MM.1S (cell line): ENCODE measurements at places on chromosomes 7 and 10.

DNA sequence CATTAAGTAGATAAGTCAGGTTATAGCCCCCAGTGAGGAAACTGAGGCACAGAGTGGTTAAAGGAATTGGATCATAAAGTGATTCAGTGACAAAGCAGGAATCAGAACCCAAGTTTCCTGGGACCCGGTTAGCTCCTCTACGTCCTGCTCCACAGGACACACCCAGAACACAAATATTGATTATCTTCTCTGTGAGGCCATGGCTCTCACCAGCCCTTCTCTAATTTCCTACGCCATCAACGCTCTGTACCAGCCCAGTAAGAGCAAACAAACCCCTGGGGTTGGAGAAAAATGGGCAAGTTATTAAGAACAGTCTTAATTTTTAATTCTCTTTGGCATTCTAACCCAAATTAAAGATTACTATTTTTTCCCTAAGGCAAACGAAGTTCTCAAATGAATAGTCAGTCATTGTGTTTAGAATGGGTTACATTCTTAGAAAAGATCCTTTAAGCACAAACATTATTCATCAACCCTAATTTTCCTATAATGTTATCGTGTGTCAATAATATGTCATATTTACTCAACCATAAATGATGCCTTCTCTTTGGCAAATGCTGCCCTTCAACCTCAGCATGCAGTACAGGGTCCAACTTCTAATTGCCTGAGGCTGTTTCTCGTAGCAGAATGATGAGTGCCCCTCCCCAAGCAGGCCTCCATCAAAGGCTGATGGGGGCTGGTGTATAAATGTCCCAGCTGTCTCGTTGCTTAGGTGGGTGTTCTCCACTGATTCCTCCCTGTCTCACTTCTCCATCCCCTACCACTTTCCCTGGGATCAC lies 25.4 kb upstream of the TM9SF3 start:
- no peak for DNase-seq
- no peak overlapping the region for H3K4me3 ChIP-seq
- H3K27me3 ChIP-seq, result no peaks in the 10 kb centered on the region
- no peaks in the 10 kb centered on the region for H3K36me3 ChIP-seq
- no peaks in the 10 kb centered on the region for H3K4me1 ChIP-seq

- H3K27ac ChIP-seq, result no peak overlapping the region
- H3K27me3 ChIP-seq, result no peaks in the 10 kb centered on the region
- no peak overlapping the region for H3K4me3 ChIP-seq
- H3K4me1 ChIP-seq, result no peaks in the 10 kb centered on the region
- no peaks in the 10 kb centered on the region for H3K36me3 ChIP-seq
- no peak for DNase-seq
These were observed 7.4 kb upstream of the NRCAM start for GRCh38 chr7:108463613-108464012.

DNA sequence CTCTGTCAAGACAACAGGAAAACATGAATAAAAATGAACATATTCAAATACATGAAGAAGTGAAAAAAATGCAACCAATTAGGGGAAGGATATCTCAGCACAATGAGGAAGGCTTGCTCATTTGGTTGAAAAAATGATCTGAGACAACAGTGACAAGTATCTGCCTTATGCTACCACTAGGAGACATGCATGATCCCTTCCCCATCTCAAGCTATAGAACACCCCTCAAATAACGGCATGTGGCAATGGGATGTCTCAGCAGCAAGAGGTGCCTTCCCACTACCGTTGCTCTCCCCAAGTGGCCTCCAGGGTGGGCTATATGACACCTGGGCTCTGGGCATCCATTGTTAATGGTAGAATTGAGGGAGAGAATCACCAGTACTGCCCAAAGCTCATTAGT lies 98.1 kb upstream of the RSU1 start:
- H3K27ac ChIP-seq, result no peak overlapping the region
- H3K4me3 ChIP-seq, result no peak overlapping the region
- H3K27me3 ChIP-seq, result no peaks in the 10 kb centered on the region
- H3K4me1 ChIP-seq, result no peaks in the 10 kb centered on the region

GRCh38 chr10:74799721-74800221 lies 26.6 kb upstream of the KAT6B start:
- H3K27me3 ChIP-seq, result no peaks in the 10 kb centered on the region
- no peak overlapping the region for H3K27ac ChIP-seq
- no peaks in the 10 kb centered on the region for H3K36me3 ChIP-seq
- DNase-seq, result no peak

DNA sequence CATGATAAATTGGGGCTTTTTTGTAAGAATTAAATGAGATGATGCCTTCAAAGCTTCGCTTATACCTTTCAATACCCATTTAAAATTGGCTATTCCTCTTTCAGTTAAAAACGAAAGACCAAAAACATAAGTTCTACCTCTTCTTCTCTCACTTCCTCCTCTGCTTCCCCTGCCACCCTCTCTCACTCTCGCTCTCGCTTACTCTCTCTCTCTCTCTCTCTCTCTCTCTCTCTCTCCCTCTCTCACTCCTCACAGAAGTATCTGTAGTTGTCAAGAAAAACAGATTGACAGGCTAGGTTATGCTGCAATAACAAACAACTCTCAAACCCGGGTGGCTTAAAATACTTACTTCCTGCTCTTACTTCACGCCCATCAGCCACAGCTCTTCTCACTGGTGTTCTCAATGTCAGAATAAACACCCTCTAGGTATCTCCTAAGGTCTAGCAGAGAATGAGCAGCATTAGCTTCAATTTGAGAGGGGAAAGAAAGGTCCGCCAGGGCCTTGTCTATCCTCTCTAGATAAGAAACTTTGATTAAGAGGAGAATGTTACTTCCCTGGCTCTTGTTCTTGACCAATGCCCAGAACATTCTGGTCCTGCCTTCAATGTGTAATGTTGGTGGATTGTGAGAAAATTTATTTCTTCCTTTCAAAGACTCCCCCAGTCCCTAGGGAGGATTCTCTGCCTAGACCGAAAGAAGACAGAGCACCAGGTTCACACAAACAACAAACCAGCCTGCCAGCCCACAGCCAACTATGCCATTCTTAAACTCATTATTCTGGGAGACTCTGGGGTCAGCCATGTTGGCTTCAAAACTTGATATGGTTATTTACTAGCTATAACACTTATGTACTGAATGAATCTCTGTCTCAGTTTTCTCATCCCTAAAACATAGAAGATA lies 1028.7 kb downstream of the XPNPEP1 start:
- no peak overlapping the region for H3K27ac ChIP-seq
- no peaks in the 10 kb centered on the region for H3K27me3 ChIP-seq
- no peak overlapping the region for H3K4me3 ChIP-seq

DNA sequence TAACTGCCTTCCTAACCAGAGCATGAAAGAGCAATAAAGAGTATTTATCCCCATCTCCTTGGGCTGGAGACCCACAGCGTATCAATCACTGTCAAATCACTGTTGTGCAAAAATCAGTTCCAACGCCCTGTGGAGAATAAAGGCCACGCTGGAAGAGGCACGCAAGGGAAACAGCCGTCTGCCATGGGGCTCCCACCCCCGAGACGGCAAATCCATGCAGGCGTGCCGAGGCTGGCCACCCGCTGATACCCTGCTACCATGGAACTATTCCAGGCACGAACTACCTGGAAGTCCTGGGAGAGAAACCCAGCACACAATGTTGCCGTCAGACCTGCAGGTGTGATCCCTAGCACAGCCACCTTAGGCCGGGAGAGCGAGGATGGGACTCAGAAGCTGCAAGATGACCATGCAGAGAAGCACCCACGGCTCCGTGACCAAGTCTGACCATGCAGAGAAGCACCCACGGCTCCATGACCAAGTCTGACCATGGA lies 185.3 kb downstream of the DIP2C start:
- H3K27me3 ChIP-seq, result no peaks in the 10 kb centered on the region
- H3K36me3 ChIP-seq, result no peaks in the 10 kb centered on the region
- no peak overlapping the region for H3K27ac ChIP-seq
- no peak for DNase-seq

- H3K36me3 ChIP-seq, result no peaks in the 10 kb centered on the region
- no peak overlapping the region for H3K27ac ChIP-seq
- no peak overlapping the region for H3K4me3 ChIP-seq
- DNase-seq, result no peak
These were observed 41.9 kb upstream of the PDCD4 start for GRCh38 chr10:110829721-110830410.

DNA sequence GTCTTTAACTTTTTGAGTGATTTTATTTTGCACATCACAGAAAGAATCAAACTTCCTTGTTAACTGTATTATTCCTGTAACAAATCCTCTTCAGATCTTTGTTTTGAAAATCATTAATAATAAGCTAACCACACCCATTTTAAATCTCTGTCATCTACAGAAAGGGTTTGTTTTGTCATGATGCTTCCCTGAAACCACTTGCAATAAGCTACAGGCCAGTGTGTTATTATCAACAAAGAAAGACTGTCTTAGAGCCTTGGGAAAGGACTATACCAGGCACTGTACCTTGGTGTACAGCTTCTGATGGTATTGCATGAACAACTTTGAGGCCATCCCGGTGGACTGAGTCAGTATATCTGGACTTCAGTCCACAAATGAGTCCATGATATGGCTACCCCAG lies 145.3 kb upstream of the FAM3C start:
- no peaks in the 10 kb centered on the region for H3K36me3 ChIP-seq
- H3K4me1 ChIP-seq, result peaks cover 39% of the 10 kb centered on the region
- H3K27me3 ChIP-seq, result no peaks in the 10 kb centered on the region
- no peak overlapping the region for H3K27ac ChIP-seq

DNA sequence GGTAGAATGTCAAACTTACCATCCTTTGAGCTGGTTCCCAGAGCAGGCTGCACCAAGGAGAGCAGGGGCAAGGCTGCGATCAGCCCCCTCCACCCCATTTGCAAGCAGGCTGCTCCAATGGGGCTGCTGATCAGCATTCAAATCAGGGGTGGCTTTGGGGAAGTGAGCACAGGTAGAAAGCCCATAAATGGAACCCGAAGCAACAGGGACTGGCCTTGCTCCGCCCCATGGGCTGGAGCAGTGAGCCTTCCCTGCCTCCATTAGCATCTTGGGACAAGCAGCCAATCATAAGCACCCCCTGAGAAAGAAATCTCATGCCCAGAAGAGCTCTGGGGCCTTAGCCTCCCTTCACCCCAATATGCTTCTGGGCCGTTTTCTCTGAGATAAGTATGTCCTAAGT lies 4.0 kb upstream of the PKD1L1 start:
- DNase-seq, result no peak
- H3K27me3 ChIP-seq, result no peaks in the 10 kb centered on the region
- peaks cover 41% of the 10 kb centered on the region for H3K4me1 ChIP-seq
- peaks cover 5% of the 10 kb centered on the region; the same call in 1 of the 2 replicates for H3K36me3 ChIP-seq

- H3K36me3 ChIP-seq, result no peaks in the 10 kb centered on the region
- no peaks in the 10 kb centered on the region for H3K27me3 ChIP-seq
- H3K4me1 ChIP-seq, result no peaks in the 10 kb centered on the region
- H3K27ac ChIP-seq, result no peak overlapping the region
- DNase-seq, result no peak
These were observed 625.7 kb upstream of the KCND2 start for GRCh38 chr7:119647286-119647685.

- no peaks in the 10 kb centered on the region for H3K4me1 ChIP-seq
- H3K27ac ChIP-seq, result no peak overlapping the region
- DNase-seq, result no peak
- no peaks in the 10 kb centered on the region for H3K27me3 ChIP-seq
These were observed 472.8 kb upstream of the FZD8 start for GRCh38 chr10:36114913-36115312.

GRCh38 chr10:338171-339037 lies 203.1 kb downstream of the ZMYND11 start:
- no peaks in the 10 kb centered on the region for H3K4me1 ChIP-seq
- H3K4me3 ChIP-seq, result no peak overlapping the region
- no peaks in the 10 kb centered on the region for H3K27me3 ChIP-seq
- H3K36me3 ChIP-seq, result no peaks in the 10 kb centered on the region

GRCh38 chr7:80473751-80474150 lies 38.1 kb downstream of the GNAT3 start:
- H3K36me3 ChIP-seq, result no peaks in the 10 kb centered on the region
- H3K4me3 ChIP-seq, result no peak overlapping the region
- no peaks in the 10 kb centered on the region for H3K4me1 ChIP-seq
- no peak overlapping the region for H3K27ac ChIP-seq

GRCh38 chr7:116273283-116273917 lies 63.1 kb downstream of the TES start:
- peaks cover 11% of the 10 kb centered on the region for H3K4me1 ChIP-seq
- no peaks in the 10 kb centered on the region for H3K27me3 ChIP-seq
- H3K27ac ChIP-seq, result no peak overlapping the region
- no peaks in the 10 kb centered on the region for H3K36me3 ChIP-seq
- no peak overlapping the region for H3K4me3 ChIP-seq
